ENCODE measurements at places on chromosomes 7 and 10.

DNA sequence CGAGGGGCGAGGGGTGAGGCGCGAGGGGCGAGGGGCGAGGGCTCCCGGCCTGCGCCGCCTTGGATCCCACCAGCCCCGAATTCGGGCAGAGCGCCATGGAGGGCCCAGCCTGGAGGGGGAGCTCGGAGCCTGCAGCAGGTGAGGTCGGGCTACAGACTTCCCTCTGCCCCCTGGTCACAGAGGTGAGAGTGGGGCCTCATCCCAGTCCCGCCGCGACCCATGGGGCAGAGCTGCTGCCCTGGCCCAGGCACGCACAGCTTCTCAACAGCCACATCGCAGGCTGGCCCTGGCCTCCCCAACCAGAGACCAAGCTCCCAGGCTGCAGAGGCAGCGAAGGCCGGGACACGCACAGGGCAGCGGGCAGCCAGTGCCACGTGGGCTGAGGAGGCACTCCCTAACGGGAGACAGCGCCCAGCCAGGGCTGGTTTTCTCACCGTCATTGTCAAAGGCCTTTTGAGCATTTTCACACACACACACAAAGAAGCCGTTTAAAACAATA lies 191.8 kb downstream of the PTPRN2 start:
- DNase-seq: no peak

GRCh38 chr7:68125168-68125567 lies 1128.5 kb downstream of the TYW1 start:
- no peak for DNase-seq

GRCh38 chr7:101731502-101732084 lies 85.8 kb upstream of the CUX1 start:
- no peak for DNase-seq

- DNase-seq: no peak
Observed at GRCh38 chr10:24449321-24449740, 240.4 kb downstream of the KIAA1217 start.

DNA sequence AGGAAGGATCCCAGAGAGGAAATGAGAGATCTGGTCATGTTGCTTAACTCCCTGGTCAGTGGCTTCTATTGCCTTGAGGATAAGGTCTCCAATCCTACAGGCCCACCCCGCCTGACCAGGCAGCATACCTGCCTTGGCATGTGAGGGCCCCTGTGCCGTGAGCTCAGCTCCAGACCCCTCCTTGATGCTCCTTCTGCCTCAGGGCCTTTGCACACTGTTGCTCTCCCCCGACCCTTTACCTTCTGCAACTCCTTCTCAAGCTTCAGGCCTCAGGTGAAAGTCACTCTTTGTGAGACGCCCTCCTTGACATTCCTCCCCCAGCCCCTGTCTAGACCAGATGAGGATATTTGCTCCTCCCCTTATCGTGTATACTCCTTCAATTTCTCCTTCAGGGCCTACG lies 62.8 kb downstream of the FAM241B start:
- no peak for DNase-seq

DNA sequence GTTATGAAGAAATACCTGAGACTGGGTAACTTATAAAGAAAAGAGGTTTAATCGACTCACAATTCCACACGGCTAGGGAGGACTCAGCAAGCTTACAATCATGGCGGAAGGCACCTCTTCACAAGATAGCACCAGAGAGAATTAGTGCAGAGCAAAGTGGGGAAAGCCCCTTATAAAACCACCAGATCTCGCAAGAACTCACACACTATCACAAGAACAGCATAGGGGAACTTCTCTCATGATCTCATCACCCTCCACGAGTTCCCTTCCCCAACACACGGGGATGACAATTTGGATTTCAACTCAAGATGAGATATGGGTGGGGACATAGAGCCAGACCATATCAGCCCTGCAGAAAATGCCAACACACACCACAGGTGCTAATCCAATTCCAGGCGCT lies 218.7 kb downstream of the PARD3 start:
- DNase-seq: no peak

DNA sequence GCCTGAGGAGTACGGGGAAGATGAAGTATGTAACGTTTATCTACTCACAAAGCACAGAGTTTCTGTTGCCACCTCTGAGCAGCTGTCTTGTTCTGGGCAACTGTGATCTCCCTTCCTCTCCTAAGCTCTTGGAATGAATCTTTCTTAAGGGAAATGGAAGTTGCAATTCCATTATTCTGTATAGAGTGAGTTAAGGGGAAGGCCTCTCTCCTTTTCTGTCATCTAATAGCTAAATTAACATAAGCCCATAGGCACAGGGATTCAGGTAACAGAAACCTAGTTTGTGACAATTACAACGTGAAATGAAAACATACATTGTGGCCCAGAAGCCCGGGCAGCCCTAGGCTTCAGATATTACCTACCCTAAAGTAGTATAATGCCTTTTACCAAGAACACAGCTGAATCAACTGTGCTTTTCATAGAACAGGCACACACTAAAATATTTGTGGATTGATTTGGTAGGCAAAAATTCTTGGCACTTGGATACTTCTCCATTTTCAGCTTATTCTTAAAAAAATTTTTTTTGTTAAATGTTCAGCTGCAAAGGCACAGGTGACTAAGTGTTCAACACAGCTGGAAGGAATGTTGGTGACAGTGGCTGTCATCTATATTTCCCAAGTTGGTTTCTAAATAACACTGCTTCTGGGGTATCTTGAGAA lies 3.8 kb upstream of the PDCD4 start:
- no peak for DNase-seq

DNA sequence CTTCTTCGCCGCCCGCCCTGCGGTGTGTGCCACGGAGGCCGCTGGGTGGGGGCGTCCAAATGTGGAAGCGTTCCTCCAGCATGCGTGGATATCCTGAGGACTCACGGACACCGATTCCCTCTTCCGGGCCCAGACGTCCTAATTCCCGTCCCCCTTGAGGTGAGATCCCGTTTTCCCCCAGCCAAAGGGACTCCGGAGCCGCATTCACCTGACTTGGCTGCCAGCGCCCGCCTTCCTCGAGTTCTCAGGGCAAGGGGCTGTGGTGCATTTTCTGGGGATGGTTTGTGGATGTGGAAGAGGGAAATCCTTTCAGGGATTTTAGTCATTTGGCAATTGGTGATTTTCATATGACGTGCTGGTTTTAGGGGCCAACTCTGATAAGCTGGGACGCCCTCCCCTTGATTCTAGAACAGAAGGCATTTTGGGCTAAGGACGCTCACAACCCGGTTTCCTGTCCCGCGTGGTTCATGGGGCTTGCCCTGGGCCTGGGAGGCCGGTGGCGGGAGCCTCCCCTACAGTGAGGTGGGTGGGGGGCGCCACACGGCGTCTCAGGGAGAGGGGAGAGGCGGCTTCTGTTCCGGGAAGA lies 165.4 kb downstream of the ACTR3B start:
- DNase-seq: no peak

- no peak for DNase-seq
Observed at GRCh38 chr10:91381257-91381891, 28.8 kb upstream of the HECTD2 start.

- DNase-seq: no peak
Observed at GRCh38 chr10:11193001-11193551, 175.4 kb downstream of the CELF2 start.

DNA sequence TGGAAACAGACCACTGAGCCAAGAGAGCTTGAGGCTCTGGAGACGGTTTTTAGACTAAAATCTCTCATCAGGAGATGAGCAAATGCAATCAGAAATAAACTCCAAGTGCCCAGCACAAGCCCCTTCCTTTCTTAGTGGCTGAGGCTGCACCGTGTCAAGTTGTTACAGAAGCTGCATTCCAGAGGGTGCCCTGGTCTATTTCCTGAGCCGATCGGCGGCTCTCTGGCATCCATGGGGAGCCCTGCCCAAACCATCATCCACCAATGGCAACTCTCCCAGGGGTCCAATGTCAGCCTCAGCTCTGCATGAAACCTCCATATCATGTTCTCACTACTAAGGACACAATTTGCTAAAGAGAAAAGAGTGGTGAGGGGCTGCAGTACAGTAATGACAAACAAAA lies 89.6 kb downstream of the SVIL start:
- no peak for DNase-seq

GRCh38 chr7:140676306-140676705 lies 3.6 kb downstream of the ADCK2 start:
- DNase-seq: peak; percentile 9

DNA sequence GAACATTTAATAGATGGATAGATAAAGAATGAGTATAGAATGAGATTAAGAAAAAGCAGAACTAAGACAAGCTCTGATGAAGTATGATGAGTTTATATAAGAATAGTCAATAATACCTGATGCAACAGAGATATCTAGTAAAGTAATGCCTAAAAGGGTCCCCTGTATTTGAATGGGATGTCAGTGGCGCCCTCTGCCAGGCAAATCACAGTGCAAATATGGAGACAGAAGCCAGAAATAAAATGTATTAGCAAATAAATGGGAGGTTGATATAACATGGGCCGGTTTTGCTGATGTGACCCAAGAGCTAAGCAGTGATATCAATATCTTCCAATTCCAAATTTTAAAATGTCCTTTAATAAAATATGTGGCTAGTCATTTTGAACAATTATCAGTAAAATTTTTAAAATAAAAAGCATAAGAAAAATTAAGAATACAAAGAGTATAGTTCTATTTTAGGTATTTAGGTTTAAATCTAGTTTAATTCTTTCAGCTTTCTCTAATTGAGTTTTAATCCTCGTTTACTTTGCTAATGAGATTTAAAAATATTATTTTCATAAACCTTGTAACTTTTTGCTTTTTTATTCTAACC lies 62.6 kb downstream of the ADK start:
- DNase-seq: no peak

- DNase-seq: no peak
Observed at GRCh38 chr10:101029520-101030295, 1.2 kb downstream of the PDZD7 start.

- DNase-seq: no peak
Observed at GRCh38 chr7:154568346-154568745, 434.6 kb downstream of the PAXIP1 start.

- peak; percentile 72 for DNase-seq
Observed at GRCh38 chr10:46515793-46516192, 40.7 kb downstream of the GPRIN2 start.

DNA sequence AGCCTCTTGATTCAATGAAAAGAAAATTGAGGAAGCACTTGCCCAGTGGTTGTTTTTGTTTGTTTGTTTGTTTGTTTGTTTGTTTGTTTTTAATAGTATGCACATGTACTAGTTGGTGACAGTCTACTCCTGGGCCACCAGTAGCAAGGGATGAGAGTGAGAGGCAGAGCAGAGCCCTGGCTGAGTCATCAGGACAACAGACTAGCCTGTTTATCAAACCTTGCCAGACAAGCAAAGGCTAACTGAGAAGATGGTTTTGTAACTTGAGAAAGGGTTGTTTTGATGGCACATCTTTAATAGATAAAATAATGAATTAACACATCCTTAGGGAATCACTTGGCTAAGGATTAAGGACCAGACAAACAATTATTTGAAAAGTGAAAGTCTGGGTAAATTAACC lies 78.1 kb downstream of the INHBA start:
- DNase-seq: no peak

Measured in posterior vena cava (tissue), 2 donors.